ENCODE measurements at places on chromosomes 1 and 21.

DNA sequence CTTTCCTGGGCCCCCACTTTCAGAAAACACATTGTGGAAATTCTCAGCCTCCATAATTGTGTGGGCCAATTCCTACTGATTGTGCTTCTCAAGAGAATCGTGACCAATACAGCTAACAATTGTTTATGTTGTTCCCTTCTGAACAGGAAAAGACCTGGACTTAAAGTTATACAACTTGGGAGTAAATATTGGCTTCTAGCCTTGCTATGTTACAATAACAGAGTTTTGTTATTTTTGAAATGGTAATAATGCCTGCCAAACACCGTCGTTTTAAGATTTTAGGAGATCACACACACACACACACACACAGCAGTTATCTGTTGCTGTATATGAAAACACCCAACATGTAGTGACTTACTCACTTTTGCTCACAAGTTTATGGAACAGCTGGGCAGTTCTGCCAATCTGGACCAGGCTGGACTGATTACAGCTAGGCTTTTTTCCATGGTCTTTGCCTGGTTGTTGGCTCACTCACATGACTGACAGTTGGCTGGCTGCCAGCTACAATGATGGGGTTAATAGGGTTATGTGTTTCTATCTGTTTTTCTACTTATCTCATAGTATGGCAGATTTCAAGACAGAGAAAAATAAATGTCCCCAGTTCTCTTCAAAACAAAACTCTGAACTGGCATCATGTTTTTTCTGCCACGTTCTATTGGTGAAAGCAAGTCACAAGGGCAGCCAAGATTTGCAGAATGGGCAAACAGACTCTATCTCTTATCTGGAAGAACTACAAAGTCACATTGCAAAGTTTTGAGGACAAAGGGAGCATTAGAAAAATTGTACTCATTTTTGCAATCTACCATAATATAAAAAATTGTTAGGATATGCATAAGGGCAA, 447.5 kb downstream of the NEGR1 start:
- DNase-seq, result no peak

GRCh38 chr1:38522915-38523567, 336.5 kb downstream of the RRAGC start:
- DNase-seq, result no peak

GRCh38 chr1:53568540-53568939, 109.3 kb downstream of the DMRTB1 start:
- DNase-seq, result no peak

DNA sequence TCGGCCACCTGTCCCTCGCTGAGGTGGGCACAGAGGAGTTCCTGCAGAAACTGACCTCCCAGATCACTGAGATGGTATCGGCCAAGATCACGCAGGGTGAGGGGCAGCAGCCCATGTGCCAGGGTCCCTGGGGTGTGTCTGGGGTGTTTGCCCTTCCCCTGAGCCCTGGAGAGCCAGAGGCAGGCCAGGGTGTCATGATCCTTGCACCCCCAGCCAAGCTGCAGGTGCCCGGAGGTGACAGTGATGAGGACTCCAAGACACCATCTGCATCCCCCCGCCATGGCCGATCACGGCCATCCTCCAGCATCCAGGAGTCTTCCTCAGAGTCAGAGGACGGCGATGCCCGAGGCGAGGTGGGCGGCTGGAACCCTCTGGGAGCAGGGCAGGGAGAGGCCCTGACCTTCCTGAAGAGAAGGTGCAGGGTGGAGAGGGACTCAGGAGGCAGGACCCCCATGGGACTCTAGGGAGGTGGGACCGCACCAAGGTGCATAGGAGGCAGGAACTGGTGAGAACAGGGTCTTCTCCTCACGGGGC, 69.5 kb downstream of the TRIM11 start:
- DNase-seq, result no peak

GRCh38 chr1:43531107-43531905, 623 bp downstream of the PTPRF start:
- no peak for DNase-seq

DNA sequence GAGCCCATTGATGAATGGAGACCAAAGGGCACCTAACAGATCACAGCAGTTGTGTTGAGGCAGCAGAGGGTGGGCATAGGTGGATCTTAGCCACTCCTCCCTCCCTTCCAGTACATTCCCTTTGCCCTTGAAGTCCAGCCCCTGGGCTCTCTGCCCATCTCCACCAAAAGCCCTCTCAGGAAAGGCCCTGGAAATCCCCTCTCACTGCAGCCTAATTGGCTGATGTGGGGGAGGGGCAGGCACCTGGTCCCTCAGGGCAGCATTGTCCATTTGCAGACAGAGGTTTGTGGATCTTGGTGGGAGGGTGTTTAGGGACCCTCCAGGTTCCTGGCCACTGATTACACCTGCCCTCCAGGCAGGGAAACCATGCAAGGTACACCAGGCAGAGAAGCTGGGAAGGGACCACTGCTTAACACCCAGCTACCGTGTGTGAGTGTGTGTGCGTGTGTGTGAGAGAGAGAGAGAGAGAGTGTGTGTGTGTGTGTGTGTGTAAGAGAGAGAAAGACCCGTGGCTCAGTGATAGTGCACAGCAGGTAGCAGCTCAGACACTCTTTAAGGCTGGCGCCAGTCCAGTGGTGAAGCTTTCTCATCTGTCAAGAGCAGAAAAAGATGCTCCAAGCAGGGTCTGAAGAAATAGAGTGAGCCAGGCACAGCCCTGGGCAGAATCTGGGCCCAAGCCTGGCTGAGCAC, 71.1 kb downstream of the MATN1 start:
- DNase-seq, result no peak

- no peak for DNase-seq
Measured at GRCh38 chr1:84688463-84689061, 1.7 kb downstream of the SSX2IP start.

DNA sequence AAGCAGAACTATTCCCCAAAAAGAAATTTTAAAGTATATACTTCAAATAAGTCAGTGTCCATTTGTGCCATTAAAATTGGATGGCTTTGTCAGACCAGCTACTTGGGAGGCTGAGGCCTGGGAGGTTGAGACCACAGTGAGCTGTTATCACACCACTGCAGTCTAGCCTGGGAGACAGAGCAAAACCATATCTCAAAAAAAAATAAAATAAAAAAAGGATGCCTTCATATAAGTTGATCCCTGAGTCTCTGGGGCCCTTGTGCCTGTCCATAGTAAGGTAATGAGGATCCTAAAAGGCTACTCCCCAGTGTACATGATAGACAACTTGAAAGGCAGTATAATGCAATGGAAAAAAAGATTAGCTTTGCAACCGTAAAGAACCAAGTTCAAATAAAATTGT, 81.2 kb upstream of the BARHL2 start:
- no peak for DNase-seq

DNA sequence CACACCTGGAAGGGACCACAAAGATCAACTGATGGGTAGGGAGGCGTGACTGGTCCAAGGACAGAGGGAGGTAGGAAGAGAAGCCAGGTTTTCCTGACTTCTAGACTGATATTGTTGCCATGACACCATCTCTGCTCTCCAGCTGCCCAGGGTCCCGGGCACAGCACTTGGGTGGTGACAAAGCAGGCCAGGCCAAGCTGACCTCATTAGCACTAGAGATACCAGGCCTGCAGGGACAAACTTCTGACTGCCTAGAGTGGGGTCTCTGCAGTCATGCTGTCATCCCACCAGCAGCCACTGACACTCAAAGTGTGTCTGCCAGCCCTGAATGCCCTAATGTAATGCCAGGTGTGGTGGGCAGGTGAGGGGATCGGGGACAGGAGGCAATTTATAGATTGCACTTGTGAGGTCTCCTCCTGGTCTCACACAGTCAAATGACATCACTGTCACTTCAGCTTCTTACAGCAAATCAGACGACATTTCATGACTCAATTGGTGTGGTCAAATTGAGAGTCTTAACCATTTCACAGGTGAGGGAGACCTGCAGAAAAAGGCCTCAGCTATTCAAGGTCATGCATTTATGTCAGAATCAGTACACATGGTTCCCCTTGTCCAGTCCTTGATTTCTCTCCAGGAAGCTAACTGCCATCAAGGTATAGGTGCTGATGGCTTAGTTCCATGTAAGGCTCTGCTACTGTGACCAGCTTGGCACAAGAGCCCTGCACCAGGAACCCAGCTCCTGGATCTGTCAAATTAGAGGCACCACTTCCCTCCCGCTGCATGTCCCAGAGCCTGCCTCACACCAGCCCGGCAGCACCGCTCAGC, 2.7 kb downstream of the SLC9A1 start:
- no peak for DNase-seq
